ENCODE measurements at places on chromosomes 11 and 22.

DNA sequence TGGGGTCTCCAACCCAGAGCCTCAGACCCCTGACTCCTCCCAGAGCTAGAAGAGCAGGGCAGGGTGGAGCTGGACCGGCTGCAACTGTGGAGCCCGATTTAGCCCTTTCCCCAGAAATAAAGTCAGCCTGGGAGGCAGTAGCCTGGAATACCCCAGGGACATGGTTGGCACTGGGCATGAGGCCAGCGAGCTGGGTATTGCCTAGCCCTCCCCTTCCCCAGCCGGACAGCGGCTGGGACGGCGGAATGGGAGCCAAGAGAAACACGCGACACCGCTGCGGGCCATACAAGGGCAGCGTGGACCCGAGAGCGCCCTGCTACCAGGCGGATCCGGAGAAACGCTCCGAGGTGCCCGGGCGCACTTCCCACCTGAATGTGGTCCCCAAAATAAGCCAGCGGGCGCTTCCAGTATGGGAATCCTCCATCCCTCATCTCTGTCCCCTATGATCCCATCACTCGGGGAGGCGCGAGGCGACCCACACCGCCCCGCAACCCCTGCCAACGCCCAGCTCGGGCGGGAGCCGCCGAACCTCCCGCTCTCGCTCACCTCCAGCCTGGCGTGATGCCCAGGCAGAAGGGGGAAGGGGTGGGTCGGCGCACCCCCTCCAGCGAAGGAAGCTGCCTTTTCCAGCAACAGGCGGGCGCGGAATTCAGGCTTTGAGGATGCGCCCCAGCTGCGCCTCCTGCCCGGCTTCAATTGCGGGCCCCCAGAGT, 758 bp downstream of the MCAM start:
- no peak for DNase-seq

GRCh38 chr22:49469896-49470740, 357.6 kb downstream of the BRD1 start:
- no peak for DNase-seq

- no peak for DNase-seq
Measured at GRCh38 chr22:29707010-29707409, 12.8 kb upstream of the CABP7 start.

DNA sequence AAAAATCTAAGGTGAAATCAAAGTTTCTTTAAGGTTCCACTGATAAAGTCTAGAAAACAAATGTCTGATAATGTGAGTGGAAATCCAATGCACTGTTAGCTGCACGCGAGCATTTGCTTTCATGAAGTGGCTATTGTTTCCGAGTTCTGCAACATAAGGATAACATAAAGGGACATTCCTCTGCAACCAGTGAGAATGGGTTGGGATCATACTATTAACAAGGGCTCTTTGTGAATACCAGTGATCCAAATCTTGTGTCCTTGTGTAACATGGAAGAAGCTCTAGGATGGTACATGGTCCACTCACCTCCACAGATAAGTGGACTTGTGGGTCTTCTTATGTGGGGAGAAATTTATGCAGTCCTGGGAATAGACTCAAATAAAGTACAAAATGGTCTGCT, 24.6 kb downstream of the APIP start:
- DNase-seq = no peak

DNA sequence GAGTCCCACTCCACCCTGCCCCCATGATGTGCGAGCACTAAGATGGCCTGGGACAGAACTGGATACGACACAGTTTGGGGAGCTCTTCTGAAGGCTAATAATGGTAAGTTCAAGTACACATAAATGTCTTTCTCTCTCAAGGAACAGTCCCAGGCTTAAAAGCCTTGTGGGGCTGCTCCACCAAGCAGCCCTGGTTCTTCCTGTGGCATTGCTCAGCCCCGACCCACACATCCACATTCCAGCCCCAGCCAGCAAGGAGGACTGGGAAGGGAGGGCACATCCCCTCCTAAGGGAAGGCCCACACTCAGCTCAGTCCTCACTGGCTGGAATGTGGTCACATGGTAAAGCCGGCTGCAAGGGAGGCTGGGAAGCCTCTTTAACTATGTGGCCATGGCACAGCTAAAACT, 13.3 kb upstream of the MB start:
- DNase-seq = no peak

- no peak for DNase-seq
Measured at GRCh38 chr22:39724390-39724789, 153.8 kb downstream of the CACNA1I start.

GRCh38 chr11:69533296-69534165, 52.1 kb downstream of the LINC01488 start:
- DNase-seq = no peak

DNA sequence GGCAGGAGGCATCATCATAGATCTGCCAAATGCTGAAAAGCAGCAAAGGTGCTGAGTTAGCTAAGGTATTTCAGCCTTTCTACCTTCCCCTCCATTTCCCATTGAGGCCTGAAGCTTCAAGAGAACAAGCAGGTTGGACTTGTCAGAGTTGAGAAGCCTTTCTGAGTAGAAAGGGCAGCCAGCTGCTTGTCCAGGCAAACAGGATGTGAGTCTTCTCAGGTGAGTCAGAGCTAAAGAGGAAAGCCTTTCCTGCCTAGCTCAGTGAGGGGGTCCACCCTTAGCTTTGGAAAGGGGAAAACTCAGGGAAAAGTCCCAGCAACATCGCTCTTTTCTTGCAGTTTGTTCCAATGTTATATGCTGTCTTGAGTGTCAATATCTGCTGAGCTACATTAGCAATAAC, 13.2 kb upstream of the MPZL2 start:
- no peak for DNase-seq

DNA sequence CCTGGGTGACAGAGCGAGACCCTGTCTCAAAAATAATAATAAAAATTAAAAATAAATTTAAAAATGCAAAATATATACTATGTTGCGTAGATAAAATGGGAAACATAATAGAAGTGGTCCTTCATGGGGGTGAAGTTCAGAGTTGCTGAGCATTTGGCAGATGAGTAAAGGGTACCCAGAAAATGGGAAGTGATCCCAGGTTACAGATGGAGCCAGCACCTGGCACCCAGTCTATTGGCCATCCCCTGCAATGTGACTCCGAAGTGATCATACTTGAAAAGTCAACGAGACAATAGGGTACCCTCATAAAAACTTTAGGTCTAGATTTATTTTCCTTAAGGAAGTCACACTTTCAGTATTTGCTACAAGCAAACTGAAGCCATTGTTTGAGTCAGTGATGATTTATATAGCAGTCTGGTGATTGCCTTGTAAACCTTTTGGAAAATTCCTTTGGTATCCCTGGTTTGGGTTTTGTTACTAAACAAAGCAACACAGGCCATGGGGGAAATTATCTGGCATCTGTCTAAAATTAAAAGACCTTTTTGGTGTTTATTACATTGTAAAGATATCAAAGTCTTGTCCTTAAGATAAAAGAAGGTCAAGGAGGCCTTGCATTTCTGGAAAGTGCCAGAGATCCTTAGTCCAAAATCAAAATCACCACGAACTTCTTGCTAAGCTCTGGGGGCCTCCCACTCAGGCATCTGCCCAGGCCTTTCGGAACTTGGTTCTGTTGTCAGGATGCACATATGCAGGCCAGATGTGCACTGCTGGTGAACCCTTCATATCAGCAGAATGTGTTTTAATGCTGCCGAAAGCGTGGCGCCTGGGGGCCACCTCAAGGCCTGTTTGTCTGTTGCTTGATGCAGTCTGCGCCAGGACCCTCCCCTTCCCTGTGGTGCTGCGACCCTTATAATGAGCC, 4.3 kb downstream of the SMARCB1 start:
- no peak for DNase-seq

DNA sequence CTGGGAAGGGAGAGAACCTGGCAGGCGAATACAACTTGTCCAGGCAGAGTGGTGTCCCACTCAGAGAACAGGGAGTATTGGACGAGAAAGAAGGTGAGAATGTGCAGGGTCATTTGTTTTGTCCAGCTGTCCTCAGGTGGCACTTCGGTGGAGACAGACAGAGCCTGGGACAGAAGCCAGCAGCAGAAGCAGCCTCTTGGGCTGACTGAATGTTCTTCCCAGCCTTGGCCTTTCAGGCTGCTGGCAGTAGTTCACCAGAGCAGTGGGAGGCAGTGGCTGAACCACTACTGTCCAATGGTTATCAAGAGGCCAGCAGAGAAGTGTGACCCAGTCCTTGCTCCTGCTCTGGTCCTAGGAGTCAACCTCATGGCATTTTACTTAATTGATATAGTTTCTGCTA, 331.1 kb upstream of the NARS2 start:
- no peak for DNase-seq

DNA sequence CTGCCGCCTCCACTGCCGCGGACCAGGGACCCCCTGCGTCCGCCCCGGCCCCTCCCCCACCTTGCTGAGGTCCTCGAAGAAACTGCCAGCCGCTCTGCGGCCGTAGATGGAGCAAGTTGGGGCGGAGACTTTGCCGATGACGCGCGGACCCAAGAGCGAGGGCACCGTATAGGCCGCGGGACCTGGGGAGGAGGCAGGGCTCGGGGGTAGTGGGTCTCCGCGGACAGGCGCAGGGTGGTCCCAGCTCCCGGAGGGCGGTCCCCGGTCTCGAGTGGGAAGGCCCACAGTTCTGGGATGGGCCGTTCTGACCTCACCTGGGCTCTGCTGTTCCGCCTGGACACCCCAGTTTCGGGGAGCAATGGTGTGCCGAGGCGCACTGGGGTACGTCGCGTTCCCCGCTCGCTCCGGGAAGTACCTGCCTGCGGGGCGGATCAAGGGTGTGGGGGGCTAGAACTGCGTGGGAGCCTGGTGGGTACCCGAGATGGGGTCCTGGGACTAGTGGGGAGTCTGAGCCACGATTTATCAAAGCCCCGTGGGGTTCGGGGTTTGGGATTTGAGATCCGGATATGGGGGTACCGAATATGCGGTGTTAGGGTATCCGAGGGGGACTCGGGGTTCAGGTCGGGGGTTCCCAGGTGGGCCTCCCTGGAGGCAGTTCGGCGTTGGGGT, 1.2 kb upstream of the TYMP start:
- DNase-seq = no peak

DNA sequence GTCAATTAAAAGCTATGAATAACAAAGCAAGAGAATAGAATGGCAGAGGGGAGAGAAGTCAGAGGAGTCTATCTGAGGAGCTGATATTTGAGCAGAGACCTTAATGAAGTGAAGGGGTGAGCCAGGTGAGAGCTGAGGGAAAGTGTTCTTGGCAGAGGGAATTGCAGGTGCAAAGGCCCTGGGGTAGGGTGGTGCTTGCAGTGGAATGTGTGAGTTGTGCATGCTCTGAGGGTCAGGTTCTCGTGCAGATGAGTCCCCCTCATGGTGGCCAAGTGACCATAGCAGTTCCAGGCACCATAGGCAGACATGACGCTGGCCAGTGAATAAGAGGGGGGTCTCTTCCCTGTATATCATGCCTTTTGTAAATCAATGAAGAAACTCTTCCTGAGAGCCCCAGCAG, 58.9 kb upstream of the ALX4 start:
- no peak for DNase-seq

GRCh38 chr11:35711173-35711910, 48.8 kb downstream of the TRIM44 start:
- DNase-seq = no peak

GRCh38 chr11:19576054-19576453, 136.6 kb upstream of the NAV2 start:
- DNase-seq = no peak

GRCh38 chr22:50153056-50153755, 17.3 kb upstream of the PANX2 start:
- no peak for DNase-seq

DNA sequence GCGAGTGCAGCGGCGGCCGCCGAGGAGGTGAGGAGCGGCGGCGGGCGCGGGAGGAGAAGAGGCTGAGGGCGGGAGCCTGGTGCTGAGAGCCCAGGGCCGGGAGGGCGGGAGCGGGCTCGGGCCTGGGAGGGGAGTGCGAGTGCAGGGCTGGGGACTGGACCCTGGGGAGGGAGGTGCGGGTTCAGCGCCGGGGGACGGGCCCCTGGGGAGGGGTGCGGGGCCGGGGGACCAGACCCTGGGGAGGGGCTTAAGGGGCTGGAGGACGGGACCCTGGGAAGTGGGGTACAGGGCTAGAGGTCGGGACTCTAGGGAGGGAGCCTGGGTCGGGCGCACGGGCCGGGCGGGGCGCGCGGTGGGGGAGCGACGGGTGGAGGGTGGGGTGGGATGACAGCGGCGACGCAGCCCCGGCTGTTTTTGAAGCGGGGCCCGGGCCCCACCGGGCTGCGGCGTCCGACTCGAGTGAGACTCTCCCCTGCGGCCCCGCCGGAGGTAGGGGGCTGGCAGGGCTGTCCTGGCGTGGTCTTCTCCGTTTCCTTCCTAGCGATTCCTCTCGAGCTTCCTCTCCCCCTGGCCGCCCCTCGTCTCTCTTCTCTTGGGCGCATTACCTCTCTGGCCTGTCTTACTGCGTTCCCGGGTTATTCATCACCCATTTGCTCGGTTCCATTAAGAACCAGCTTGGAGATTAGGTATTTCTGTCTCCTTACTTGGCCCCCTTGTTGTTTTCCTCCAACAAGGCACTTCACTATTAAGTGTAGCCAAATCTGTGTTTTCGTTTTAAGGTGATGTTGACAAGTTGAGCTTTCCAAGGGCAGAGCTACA, 754 bp downstream of the NUP50 start:
- no peak for DNase-seq

- DNase-seq = no peak
Measured at GRCh38 chr11:123006860-123007542, 25.4 kb upstream of the BSX start.

DNA sequence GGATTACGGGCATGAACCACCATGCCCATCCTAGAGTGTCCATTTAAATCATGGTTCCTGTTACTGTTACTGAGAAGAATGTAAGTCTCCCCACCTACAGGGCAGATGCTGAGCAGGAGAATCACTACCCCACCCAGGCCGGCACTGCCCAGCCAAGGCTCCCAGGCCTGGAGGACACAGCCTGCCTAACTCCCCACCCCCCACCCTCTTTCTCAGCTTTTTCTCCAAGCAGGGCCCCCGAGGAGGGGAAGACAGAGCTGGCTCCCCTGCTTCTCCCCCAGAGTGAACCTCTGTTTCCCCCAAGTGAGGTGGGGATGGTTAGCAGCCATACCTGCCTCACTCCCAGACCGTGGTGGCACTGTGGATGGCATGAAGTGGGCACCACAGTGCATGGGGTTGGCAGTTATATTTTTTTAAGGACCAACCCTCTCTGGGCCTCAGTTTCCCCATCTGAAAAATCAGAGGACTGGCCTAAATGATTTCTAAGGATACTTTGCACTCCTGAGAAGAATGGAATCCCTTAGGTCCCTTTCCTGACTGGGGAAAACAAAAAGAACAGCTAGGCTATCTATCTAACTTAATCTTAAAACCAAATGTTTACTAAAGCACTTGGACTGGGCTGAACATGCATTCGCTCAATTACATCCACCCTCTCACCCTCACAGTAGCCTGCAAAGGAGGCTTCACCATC, 5.0 kb downstream of the CBX7 start:
- DNase-seq = no peak

- no peak for DNase-seq
Measured at GRCh38 chr22:17981497-17981896, 42.9 kb downstream of the MICAL3 start.

GRCh38 chr22:38881464-38881871, 9.5 kb upstream of the CBX6 start:
- no peak for DNase-seq
